Activated CD4-positive, alpha-beta T cell treated with anti-CD3 and anti-CD28 coated beads, Interleukin-2, amount 50 U/mL, for 24 hours (primary cell): ENCODE measurements at places on chromosomes 1 and 21.

GRCh38 chr1:110163591-110163990 is 13.3 kb downstream of the SLC6A17 start:
- no peak for DNase-seq

DNA sequence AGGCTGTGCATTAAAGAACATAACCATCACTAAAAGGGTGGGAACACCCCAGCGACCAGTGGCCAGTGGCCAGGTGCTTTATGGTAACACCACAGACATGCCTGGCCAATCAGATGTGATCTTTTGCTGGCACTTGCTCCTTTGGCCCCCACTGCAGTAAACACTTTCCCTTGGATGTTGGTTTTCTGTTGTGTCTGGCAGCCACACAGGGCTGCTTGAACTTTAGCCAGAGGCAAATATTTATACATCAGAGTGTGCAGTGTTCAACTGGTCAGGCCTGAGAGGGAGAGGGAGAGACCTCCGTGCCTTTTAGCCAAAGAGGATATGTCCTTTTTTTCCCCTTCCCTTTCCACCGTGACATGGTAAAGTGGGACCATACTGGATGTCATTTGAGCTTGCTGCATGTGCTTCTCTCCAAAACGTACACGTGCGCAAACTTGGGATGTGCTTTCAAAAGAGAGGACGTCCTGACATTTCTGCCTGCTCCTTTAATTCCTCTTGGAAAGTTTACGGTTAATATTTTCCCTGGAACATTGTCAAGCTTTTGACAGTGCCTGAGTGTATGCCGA is 101.2 kb downstream of the NFIA start:
- DNase-seq, result no peak

DNA sequence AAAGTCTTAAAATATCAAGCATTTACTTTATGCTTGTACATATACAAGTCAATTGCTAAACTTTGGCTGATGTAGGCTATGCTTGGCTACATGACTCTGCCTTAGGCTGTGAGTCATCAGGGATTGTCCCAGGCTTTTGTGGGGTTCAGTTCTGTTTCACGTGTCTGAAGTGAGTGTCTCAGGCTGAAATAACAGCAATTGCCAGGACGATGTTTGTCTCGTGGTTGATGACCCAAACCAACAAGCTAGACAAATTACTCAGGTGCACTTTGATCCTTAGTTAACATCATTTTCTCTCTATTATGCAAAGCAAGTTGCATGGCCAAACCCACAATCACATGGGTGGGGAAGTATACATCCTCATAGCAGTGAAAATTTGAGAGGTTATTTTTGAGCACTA is 410.1 kb downstream of the BRINP3 start:
- no peak for DNase-seq

- DNase-seq, result no peak
These were observed 10.0 kb downstream of the CC2D1B start for GRCh38 chr1:52355847-52356505.

DNA sequence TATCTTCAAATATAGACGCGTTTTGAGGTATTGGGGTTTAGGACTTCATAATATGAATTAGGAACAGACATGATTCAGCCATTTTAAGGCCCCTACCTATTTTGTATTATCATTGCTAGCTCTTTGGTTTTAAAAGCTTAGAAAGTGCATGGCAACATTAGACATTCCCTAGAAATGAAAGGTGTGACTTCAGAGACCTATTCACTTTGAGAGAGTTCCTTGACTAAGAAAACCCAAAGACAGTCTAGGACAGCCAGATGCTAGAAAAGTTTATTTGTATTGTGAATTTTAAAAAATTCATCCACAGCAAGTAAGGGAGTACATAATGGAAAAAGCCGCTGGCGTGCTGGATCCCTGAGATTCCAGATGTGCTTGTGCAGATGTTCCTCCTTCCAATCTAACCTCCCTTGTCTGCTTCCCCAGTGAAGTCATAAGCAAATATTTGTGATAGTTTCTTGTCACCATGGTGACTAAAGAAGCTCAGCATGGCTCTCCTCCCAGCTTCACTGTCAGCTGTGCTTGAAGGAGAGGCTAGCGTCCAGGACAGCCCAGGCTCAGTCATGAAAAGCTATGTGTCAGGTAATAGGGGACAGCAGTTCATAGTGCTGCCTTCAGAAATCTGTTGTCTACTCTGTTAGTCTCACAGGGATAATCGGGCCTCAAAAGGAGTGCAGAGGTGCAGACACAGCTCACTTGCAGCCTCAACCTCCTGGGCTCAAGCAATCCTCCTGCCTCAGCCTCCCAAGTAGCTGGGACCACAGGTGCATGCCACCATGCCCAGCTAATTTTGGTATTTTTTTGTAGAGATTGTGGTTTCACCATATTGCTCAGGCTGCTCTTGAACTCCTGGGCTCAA is 34.8 kb downstream of the KPNA6 start:
- DNase-seq, result no peak

DNA sequence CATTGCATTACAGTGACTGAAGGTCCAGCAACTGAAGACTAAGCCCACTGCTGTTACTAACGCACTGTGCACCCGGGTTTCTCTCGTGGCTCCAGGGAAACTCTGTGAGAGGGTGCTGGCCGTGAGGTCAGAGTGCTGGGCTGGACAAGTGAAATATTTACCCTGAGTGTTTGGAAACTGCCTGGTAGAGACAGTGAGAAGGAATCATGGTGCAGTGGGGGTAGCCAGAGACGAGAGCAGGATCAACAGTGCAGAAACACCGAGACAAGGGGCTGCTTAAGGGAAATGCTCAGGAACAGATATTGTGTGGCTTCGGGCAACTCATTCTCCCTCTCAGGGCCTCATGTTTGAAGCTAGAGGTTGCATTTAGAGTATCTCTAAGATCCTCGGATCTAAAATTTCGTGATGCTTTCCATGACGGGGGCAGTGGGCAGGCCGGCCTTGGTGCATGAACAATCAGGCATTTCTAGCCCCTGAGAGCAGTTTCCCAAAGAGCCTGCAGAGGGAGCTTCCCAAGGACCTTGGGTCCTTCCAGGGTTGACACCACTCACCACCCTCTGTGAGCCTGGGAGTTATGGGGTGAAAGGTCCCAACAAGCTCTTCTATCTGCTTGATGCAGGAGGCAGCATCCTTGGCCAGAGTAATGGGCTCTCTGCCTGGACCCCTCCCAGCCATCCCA is 9.7 kb downstream of the CD2 start:
- no peak for DNase-seq

DNA sequence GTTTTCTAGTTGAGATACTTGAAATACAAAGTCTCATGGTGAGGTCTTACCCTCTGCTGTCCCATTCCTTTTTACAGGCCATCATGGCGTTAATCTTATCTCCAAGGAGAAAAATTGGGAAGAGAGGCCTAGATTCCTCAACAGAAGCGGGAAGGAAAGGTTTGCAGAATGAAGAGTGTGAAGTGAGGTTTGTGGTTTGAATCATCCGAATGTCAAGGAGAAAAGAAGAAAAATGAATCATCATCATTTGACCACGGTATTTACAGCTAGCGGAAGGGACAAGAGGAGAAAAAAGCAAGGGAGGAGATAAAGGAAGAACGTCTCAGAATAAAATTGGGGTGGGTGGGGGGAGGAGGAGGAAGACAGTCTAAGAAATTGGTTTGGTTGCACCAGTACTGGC is 935 bp upstream of the COG2 start:
- no peak for DNase-seq

DNA sequence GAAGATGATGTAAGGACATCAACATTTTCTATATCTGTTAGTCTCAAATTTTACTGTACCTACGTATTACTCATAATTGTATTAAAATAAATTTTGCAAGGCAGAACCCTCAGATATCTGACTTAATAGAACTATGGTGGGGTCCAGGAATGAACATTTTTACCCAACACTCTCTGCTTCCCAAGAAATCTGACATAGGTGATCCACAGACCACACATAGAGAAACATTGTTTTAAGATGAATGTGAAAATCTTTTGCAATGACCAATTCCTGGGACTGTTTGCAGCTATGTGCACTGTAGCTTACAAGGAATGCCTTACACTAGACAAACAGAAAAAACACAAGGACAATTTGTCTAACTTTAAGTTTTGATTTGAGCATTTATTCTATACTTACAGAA is 645.6 kb upstream of the ADGRL2 start:
- DNase-seq, result no peak

DNA sequence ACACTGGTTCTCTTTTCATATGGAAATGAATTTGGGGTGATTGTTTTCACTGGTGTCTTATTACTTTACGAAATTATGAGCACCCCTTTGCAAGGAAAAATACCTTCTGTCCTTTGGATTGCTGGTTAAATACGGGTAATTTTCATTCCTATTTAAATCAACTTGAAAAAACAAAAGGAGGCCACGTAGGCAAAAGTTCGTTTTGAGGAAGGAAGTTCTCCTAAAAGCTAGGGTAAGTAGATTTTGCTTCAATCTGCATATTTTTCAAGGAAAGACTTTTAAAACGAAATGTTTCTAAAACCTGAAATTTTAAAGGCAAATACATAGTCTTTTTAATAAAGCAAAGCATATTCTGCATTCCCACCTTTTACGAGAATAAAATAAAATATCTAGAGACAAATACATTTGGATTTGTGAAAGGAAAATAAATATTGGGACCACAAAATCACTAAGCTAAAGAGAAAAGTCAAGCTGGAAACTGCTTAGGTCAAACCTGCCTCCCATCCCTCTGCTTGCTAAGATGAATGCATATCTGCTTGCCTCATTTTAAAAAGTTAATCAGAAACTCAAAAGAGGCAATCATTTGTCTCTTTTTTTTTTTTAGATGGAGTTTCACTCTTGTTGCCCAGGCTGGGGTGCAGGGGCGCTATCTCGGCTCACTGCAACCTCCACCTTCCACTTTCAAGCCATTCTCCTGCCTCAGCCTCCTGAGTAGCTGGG is 70.9 kb upstream of the ETS2 start:
- DNase-seq, result no peak

GRCh38 chr1:155607708-155608107 is 2.3 kb upstream of the MSTO1 start:
- no peak for DNase-seq

DNA sequence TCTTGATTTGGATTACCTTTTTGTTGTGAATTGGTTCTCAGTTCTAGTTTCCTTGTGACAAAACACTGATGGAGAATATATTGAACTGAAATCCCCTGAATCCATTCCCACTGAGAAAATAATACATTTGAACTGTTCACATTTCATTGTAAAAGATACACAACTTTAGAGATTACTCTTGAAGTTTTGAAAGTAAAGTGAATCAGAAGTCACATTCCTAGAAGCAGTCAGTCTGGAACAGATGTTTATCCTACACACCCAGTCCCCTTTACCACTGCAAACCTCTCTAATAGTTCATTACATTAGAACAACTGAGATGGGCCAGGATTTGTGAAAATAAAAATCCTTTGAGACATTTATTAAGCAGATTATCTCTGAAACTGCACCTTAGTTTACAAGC is 3.4 kb downstream of the RERE start:
- DNase-seq, result no peak

DNA sequence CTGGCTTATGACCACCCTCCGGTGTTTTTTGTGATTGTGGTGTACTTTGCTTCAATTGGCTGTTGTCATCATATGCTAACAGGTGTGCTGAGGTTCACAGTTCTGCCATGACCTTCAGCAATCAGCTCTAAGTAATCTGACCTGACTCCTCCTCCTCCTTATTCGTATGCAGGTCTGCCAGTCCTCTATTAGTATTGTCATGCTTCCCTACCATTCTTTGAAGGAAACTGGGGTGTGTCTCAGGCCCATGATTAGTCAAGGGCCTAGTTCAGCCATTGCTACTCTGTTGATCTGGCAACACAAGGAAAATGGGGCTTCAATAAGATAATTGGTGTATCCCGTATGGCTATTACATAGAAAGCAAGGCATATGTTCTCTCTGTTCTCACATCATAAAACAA is 332.3 kb upstream of the DPYD start:
- DNase-seq, result no peak

GRCh38 chr1:109880971-109881894 is 29.4 kb upstream of the CSF1 start:
- DNase-seq, result no peak

GRCh38 chr1:29202584-29203340 is 21.1 kb upstream of the SRSF4 start:
- peak; percentile 91 for DNase-seq

DNA sequence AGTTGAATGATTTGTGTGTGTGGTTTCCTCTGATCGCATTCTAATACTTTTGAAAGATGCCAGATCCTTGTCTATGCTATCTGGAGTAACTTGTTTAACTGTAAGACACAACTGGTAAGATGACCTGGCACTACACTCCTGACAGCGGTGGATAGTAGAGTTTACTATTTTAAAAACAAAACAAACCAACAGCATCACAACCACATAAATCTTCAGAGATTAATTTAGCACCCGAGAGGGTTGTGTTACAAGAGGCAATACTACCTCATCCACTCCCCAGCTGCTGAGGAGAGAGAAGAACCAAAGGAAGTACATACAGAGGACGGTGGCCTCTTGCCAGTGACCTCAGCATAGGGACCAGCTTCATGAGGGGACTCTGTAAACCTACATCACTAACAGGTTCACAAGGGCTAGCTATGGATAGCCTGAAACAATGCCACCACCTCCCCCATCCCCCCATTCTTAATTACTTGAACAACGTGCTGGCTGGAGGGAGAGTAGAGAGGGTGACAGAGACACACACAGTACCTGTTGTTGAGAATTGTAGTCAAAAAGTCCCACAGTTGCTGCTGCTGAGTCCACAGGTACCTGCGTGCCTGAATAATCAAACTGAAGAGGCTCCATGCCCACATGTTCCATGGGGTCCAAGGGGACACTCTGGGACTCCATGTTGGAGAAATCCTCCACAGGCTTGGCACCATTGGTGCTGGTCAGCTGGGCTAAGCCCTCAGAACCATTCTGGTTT is 73.5 kb downstream of the PUM1 start:
- no peak for DNase-seq

GRCh38 chr1:21752186-21752585 is 30.8 kb downstream of the USP48 start:
- DNase-seq, result no peak

DNA sequence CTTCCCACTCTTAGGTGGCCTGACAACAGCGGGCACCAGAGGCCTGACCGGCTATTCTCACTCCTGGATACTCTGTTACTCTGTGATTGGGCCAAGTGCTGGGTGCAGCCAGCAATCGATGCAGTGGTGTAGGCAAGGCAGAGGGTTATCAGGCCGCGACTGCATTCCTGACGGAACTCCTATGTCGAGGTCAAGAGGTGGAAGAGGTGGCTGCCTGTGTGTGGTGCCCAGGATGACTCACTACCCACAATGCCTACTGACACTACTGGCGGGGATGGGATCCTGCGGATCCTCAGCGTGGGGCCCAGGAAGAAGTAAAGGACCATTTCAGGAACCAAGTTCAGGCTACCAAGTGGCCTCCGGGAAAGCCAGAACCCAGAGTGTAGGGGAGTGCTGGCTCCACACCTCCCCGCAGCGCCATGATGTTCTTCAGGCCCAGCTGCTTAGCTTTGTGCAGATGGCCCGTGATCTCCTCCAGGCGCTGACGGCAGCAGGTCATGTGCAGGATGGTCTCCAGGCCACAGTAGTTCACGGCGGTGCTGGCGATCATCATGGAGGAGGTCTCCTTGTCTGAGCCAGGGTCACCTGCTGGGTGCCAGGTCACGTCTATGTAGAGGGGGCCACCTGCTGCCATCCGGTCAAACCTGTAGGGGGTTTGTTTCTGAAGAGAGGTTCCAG is 4.9 kb downstream of the MTHFR start:
- DNase-seq, result no peak
